ENCODE measurements at places on chromosomes 2 and 18. TPM values are rescaled to one million over a fixed set of nuclear protein-coding genes. Genes with fewer than 3 reads are reported as not detected.

Gene MTIF2
- 41.3 TPM for total RNA-seq

Gene SNORC
- total RNA-seq, result 4.0 TPM

Gene LIMS3
- total RNA-seq, result not detected

Gene CTAGE1
- total RNA-seq, result not detected

Gene SNRPD1
- total RNA-seq, result 31.3 TPM

DNA sequence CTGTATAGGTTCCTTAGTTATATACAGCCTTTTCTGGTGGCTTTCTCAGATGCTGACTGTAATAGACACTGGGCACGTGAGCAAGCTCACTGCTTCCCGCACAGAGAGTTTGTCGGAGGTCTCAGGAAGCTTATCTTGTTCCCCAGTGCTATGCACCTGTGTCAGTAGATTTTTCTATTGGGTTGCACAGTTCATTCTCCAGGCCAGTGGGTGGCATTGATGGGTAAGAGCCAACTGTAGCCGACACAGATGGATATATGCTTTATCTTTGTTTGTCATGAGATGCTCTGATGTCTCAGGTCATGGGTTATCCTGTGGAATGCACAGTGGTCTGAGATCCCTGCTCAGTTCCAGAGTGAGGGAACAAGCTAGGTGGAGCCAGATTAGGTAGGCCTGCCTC, 293.0 kb downstream of the GRB14 start:
- H3K27ac ChIP-seq, result no peak overlapping the region
- H3K27me3 ChIP-seq, result no peaks in the 10 kb centered on the region
- H3K36me3 ChIP-seq, result no peaks in the 10 kb centered on the region

GRCh38 chr2:190501231-190501630, 33.3 kb downstream of the NEMP2 start:
- H3K4me1 ChIP-seq, result peaks cover 5% of the 10 kb centered on the region
- H3K27ac ChIP-seq, result no peak overlapping the region
- DNase-seq, result no peak
- H3K27me3 ChIP-seq, result no peaks in the 10 kb centered on the region
- no peak overlapping the region for H3K4me3 ChIP-seq

GRCh38 chr18:32277549-32277948, 87.7 kb downstream of the MEP1B start:
- DNase-seq, result no peak
- no peaks in the 10 kb centered on the region for H3K4me1 ChIP-seq
- no peaks in the 10 kb centered on the region for H3K36me3 ChIP-seq
- H3K27ac ChIP-seq, result no peak overlapping the region

- DNase-seq, result no peak
- H3K27me3 ChIP-seq, result peaks cover 2% of the 10 kb centered on the region
- H3K27ac ChIP-seq, result no peak overlapping the region
- H3K4me1 ChIP-seq, result no peaks in the 10 kb centered on the region
- H3K36me3 ChIP-seq, result no peaks in the 10 kb centered on the region
- H3K4me3 ChIP-seq, result no peak overlapping the region
Measured at GRCh38 chr18:54776282-54776977, 51.8 kb upstream of the RAB27B start.

Gene EPAS1
- 1.1 TPM for total RNA-seq

GRCh38 chr2:54657664-54658083, 65.8 kb upstream of the EML6 start:
- DNase-seq, result no peak
- H3K36me3 ChIP-seq, result peaks cover 11% of the 10 kb centered on the region
- no peak overlapping the region for H3K4me3 ChIP-seq

Gene ADRA2B
- total RNA-seq, result not detected
